HEK293T (cell line): ENCODE measurements at places on chromosomes 12 and 14.

GRCh38 chr12:118398940-118399339, 22.6 kb downstream of the SUDS3 start:
- DNase-seq: no peak

- DNase-seq: peak; percentile 24
These were observed 47.2 kb downstream of the MYF5 start for GRCh38 chr12:80763874-80764273.

GRCh38 chr12:114221136-114221833, 184.7 kb downstream of the TBX5 start:
- DNase-seq: no peak

- no peak for DNase-seq
These were observed 4.4 kb downstream of the AVIL start for GRCh38 chr12:57813971-57814772.

GRCh38 chr12:50637870-50638481, 125.9 kb upstream of the ATF1 start:
- DNase-seq: peak; percentile 35

DNA sequence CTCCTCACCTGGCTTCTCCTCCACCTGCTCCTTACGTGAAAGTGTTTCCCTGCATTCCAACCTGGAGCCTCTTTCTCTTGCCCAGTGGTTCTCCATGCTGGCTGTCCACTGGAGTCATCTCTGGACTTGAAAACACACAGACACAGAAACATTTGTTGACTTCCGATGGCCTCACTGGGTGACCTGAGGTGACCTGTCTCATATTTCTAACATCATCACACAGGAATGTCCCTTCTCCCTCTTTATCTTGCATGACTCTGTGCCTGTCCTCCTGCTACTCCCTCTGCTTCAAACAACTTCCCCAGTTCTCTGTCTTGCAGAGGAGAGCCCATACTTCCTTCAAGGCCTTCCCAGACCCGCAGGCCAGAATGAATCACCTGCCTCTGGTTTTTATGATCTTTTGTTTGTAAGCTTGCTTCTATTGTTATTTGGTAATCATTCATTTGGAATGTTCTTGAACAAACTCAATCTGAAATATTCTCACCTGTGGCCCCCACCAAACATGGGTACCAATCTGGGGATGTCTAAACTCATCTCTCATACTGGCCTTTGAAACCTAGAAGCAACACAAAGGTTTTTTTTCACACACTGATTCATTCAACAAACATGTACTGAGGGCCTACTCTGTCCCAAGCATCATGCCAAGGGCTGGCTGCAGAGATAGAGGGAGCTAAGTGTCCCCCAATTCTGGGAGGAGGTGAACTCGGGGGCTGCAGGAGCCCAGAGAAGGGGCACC, 9.7 kb upstream of the RIN3 start:
- no peak for DNase-seq

DNA sequence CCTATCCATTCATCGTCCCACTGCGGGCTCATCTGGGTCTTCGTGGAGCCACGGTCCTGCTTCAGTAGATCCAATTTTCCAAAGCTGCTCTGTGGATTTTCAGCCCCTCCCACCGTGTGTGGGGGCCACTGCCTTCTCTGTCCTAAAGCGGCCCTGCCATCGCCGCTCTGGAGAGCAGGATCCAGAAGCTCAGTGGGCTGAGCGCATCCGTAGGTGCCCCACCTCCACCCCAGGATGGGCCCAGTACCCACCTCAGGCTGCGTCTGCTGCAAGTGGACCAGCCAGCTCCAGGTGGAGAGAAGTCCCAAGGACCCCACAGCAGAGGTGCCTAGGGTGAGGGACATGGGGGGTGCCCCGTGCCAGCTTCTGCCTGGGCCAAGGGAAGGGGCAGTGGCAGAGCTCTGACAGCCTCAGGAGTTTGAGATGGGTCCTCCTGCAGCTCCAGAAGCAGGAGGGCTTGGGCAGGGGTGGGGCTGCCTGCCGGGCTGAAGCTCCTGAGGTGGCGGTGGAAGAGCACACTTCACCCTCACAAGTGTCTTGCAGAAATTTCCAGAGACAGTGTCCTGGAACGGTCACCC, 148.1 kb upstream of the C14orf180 start:
- no peak for DNase-seq

DNA sequence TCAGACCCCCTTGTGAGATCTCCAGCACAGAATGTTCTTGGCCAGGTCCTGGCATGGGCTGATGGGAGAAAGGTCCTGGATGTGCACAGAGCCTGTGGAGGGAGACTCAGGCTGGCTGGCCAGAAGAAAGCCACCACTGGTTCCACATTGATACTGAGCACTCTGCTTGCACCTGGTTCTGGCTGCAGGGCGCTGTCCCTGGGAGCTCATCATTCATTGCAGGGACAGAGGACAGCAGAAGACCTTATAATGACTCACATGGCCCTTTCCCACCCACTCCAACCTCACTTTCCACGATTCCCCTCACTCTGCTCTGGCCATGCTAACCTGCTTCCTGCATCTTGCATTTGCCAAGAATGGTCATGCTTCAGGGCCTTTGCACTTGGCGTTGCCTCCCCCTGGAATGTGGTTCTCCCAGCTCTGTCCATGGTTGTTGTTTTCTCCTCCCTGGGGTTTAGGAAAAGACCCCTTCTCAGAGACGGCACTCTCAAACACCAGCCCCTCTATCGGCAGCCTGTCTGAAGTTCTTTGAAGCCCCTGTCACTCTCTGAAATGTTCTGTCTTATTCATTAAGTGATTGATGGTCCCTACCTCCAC, 10.3 kb downstream of the KRT7 start:
- DNase-seq: no peak

DNA sequence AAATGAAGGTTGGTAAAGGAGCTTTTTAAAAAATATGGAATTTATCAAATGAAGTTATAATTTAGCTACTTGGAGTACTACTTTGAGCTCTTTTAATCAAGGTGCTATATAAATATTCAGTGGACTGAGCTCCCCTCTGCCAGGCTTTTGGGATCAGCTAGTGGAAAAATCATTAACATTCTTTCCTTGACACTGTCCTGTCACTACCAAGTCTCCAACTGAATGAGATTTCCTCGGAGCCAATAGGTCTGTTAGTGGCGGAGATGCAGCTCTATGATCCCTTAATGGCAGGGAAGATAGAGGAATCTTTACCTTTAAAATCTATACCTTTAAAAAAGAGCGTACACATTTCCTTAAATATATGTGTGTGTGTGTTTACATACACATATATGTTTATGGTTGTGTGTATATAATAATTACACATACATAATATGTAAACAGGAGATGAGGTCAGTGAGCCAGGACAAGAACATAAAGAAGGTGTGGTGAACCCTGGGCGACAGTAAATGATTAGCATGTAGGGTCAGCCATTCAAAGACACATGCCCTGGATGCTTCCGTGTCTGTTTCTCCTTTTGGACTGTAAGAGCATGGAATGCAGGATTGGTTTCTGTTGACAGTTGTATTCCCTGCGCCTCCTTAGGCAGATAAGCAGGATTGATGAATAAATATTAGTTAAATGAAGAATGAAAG, 47.7 kb upstream of the ATP2A2 start:
- no peak for DNase-seq

- DNase-seq: no peak
These were observed 1352.9 kb downstream of the TMEM121 start for GRCh38 chr14:106879241-106879640.

DNA sequence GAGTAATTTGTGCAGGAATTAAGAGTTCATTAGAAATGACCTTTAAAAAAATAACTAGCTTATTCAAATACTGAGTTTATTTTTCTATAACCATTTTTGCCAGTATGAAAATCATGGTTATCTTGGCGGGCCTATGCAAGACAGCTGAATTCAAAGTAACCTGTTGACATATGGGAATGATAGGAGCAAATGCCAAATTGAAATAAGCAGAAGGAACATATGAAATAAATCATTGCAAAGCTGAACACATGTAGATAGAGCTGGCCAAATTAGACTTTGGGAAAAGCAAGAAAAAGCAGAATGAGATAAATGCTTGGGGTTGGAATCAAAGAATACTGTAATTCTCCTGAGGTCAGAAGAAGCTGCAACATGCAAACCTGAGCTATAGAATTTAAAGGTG, 372.5 kb downstream of the ADAMTS20 start:
- DNase-seq: no peak

GRCh38 chr12:42691991-42692557, 102.5 kb upstream of the PRICKLE1 start:
- no peak for DNase-seq

GRCh38 chr14:101813171-101813759, 51.8 kb downstream of the PPP2R5C start:
- DNase-seq: no peak

DNA sequence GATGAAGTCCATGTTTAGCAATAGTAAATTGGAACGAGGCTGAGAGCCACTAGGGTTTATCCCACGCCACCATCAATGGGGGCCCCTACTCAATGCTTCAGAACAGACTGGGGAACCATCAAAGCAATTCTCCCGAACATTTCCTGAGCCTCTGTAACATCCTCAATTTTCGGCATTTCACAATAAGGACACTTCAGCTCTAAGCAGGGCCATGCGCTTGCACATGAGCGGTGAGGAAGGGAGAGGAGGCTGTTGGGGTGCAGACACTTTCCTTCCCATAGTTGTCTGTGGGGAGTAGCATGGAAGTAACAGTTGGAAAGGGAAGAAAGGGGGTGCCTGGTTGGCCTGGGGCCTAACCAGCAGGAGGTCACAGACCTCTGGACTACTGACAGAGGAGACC, 129.9 kb upstream of the PRMT8 start:
- no peak for DNase-seq

GRCh38 chr12:48351022-48351708, 446 bp upstream of the ZNF641 start:
- DNase-seq: peak; percentile 59

- no peak for DNase-seq
These were observed 200.7 kb upstream of the BCL2L14 start for GRCh38 chr12:11870041-11870451.

- DNase-seq: peak; percentile 64
These were observed 133.1 kb downstream of the PRIMA1 start for GRCh38 chr14:93655078-93655750.

DNA sequence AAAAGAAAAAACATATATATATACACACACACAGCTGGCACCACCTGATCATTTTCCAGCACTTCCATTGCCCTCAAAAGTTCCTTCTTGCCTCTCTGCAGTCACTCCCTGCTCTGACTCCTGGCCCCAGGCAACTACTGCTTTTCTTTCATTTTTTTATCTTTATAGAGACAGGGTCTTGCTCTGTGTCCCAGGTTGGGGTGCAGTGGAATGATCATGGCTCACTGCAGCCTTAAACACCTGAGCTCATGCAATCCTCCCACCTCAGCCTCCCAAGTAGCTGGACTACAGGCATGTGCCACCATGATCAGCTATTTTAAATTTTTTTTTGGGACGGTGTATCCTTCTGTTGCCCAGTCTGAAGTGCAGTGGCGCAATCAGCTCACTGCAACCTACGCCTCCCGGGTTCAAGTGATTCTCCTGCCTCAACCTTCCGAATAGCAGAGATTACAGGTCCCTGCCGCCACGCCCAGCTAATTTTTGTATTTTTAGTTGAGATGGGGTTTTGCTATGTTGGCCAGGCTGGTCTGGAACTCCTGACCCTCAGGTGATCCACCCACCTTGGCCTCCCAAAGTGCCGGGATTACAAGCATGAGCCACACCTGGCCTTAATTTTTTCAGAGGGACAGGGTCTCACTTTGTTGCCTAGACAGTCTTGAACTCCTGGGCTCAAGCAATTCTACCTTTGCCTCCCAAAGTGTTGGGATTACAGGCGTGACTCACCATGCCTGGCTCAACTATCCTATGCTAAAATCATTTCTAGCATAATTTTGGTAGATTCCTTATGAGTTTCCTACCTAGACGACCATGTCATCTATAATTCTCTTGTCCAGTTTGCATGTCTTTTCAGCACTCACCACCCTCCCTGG, 7.8 kb downstream of the HSP90AA1 start:
- DNase-seq: no peak

DNA sequence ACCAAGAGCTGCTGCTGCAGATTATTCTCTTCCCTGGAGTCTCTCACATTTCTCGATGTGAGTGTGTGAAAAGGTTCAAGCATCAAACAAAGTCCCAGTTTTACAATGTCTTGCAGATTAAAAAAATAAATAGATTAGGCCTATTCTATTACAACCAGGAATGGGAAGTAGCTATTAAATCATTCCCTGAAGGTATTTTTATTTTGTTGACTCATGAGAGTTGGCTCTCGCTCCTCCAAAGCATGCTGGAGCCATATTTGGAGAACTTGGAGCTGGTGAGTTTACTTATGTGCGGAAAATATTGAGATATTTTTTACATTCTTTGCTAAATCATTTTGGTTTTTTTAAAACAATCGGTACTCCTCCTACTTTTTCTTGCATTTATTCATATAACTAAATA, 572.3 kb downstream of the ETNK1 start:
- no peak for DNase-seq

DNA sequence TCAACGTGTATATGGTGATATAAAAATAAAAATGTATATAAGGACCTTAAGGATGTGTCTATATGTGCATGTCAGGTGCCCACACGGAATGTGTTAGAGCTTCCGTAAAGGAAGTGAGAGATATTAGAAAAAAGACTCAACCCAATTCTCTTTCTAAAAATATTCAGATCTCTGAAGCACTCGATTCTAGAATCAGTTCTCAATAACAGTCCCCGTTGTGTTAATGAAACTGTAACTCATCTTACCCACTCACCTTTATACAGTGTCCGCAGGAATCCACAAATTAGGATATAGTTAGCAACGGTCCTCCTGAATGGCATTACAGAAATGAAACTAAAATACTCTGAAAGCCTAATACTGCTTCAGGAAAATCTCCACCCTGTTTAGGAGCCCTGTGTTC, 29.3 kb downstream of the GRIN2B start:
- DNase-seq: no peak

GRCh38 chr12:78636231-78636855, 228.2 kb upstream of the SYT1 start:
- no peak for DNase-seq

DNA sequence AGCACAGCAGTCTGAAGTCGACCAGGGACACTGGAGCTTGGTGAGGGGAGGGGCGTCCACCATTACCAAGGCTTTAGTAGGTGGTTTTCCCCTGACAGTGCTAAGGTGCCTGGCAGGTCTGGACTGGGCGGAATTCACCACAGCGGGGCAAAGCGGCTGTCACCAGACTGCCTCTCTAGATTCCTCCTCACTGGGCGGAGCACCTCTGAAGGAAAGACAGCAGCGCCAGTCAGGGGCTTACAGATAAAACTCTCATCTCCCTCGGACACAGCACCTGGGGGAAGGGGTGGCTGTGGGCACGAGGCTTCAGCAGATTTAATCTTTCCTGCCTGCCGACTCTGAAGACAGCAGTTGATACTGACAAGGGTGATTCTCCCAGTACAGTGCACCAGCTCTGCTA, 39.1 kb downstream of the DDHD1 start:
- no peak for DNase-seq

GRCh38 chr12:26719852-26720251, 113.1 kb downstream of the ITPR2 start:
- no peak for DNase-seq

DNA sequence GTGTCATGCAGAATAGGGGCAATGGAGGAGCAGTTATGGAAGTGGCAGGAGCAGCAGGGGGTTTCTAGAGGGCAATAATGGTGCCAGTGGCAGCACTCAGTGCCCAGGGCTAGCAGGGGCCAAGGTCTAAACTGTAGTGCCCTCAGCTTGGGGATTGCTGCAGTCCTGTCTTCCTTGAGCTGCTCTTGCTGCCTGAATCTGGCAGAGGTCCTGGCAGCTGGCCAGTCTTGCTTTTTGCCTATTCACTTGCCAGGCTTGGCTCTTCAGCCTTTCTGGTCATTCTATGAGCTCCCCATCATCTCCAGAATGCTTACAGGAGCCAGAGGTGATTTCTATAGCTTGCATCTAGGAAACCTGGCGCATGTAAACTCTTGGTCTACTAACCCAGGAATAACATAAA, 72.0 kb downstream of the SUDS3 start:
- no peak for DNase-seq

- no peak for DNase-seq
These were observed 1.7 kb downstream of the FOS start for GRCh38 chr14:75280291-75280830.
